ENCODE measurements at places on chromosomes 6 and 20.

DNA sequence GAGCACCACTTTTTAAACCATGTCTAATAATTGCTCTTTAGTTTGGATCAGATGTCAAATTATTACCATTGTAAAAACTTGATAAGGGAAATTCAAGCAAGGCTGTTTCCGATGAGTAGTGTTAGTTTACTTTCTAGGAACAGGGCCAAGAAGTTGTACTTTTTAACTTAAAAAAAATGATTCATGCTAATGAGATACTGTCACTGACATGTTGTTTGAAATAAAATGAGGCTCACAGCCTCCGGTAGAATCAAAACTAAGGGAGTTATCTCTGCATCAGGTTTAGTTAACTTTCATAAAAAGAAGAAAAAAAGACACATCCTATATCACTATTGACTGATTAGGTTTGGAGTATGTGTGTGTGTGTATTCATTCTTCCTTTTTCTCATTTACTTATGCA is 55.2 kb upstream of the SUPT3H start:
- DNase-seq: no peak

GRCh38 chr20:62050166-62051120 is 15.2 kb downstream of the TAF4 start:
- no peak for DNase-seq

DNA sequence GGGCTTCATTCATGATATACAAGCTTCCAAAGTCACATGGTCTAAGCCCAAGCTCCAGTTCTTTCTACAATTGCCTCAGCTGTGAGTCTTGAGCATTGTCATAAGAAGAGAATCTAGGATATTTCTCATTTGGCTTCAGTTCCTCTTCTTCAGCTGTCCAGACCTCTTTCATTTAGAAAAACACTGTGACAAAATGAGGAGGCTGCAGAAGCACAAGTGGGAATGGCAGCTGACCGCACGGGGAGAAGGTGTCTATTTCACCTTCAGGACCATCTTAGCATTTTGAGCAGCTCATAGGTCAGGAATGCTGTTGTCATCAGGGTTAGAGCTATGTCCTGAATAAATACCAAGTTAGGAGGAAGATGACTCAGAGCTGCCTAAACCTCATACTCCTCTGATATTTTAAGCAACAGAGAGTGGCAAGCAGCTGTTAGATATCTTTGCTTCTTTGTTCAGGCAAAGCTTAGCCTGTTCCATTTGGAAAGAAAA is 390.1 kb upstream of the CITED2 start:
- no peak for DNase-seq

DNA sequence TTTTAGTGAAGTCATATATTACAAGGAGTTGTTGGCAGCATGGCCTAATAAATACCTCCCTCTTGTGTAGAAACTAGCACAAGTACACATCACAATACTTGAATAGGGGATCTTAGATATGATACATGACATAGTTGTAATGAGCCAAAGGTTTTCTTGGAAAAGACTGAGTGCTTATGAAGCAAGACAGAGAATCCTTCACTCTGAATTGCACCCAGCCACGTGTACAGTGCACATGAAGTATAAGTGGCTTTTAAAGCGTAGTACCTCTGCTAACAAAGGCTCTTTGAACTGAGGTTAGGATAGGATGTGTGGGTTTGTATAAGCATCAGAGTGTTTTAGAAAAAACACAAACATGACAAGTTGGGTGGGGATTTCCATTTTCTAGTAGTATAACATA is 145.5 kb upstream of the STMND1 start:
- no peak for DNase-seq

DNA sequence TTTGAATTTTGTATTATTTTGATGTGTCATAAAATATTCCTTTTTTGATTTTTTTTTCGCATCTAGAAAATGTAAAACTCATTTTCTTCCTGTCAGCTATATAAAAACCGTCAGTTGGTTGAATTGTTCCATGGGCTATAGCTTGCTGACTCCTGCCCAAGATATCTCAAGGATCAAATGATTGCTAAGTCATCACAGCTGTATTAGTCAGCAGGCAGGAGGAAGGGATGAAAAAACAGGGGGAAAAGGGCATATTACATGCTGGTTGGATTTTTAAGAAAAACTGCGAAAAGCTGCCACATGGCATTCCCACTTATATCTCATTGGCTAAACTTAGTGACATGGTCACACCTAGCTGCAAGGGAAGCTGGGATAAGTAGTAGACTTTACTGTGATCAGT is 569.9 kb downstream of the BCKDHB start:
- DNase-seq: no peak

DNA sequence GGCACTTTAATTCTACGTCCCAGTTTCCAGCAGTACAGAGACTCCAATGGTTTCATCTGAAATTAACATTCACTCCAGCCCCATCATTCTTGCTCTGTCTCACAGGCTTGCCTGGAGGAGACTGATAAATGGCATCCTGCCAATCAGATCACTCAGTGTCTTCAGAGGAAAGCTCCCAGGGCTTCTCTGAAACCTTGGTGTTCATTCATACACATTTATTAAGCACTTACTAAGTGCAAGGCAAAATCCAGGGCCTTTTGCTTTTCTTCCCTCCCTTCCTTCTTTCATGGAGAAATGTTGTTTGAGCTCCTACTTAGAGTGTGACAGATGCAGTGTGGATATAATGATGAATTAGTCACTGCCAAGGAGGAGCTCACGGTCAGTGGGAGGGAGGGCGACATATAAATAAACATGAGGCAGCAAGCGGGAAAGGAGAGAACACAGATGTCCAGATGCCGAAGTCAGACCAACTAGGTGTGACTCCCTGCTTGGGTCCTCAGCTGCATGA is 106.7 kb upstream of the DTNBP1 start:
- no peak for DNase-seq

DNA sequence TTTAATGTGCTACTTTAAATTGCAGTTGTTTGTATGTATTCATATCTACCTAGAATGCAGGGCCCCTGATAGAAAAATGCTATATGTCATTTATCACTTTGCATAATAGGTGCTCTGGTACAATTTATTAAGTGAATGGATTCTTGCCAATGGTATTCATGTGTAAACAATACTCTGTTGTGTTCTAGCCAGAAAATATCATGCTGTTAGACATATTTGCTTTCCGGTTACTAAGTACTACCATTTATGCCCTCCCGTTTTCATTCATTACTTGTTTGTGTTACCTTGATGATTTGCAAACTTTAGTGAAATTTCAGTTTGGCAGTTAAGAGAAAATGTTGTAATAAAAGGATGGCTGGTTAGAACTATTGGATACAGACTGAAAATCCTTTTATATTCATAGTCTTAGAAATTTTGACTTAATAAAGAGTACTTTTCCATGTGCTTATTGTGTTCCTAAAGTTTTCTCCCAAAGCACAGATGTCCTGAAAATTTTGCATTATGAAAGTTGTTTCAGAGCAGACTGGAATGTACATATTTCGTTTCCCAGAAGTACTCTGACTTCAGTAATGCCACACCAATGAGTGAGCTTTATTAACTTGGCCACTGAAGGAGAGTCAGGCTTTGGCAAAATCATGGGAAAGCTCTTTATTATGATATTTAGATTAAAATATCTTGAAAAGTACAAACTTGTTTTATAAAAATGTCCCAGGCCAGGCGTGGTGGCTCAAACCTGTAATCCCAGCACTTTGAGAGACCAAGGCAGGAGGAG is 31.5 kb downstream of the RPF2 start:
- DNase-seq: no peak

- no peak for DNase-seq
These were observed 14.7 kb downstream of the CHRNA4 start for GRCh38 chr20:63346131-63347080.

DNA sequence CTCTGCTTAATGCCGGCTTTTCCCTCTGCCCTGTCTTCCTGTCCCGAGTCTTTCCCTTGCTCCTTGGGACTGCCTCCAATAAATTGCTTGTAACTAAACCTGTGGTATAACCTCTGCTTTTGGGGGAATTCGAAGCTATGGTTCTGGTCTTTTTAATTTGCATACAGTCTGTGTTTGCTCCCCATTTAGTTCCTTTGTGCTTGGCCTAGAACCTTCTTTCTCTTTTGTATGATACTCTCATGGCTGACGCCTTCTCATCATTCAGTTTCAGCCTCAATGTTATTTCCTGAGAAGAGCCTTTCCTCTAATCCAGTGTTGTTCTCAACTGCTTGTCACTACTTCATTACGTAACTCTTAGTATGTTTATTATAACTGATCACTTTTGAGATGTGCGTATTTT is 248.0 kb downstream of the PHF3 start:
- no peak for DNase-seq

- DNase-seq: no peak
These were observed 28.0 kb upstream of the TNFAIP3 start for GRCh38 chr6:137839076-137839475.

- no peak for DNase-seq
These were observed 158.3 kb downstream of the FRK start for GRCh38 chr6:115902436-115902835.

GRCh38 chr6:104639668-104640067 is 220.1 kb downstream of the HACE1 start:
- no peak for DNase-seq

GRCh38 chr6:45686841-45687569 is 309.3 kb upstream of the SUPT3H start:
- no peak for DNase-seq

DNA sequence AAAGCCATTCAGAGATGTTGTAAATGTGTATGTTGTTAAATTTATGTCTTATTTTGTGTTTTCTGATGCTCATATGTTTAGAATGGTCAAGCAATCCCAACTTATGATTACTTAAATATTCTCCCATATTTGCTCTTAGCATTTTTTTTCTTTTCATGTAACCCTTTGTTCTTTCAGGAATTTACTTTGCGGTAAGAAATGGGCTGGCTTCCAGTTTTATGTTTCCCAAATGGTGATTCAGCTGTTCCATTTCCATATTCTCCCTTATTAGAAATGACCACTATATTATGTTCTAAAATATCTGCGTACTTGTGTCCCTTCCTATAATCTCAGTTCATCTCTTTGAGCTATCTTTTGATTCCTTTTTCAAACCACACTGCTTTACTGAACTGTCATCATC is 113.7 kb downstream of the CDH26 start:
- DNase-seq: no peak

- DNase-seq: no peak
These were observed 53.6 kb downstream of the JPH2 start for GRCh38 chr20:44133424-44133823.

GRCh38 chr20:40646361-40646760 is 42.7 kb downstream of the MAFB start:
- no peak for DNase-seq

GRCh38 chr6:151284548-151285017 is 44.8 kb downstream of the AKAP12 start:
- DNase-seq: no peak

GRCh38 chr6:17820055-17820454 is 113.3 kb upstream of the NUP153 start:
- no peak for DNase-seq

DNA sequence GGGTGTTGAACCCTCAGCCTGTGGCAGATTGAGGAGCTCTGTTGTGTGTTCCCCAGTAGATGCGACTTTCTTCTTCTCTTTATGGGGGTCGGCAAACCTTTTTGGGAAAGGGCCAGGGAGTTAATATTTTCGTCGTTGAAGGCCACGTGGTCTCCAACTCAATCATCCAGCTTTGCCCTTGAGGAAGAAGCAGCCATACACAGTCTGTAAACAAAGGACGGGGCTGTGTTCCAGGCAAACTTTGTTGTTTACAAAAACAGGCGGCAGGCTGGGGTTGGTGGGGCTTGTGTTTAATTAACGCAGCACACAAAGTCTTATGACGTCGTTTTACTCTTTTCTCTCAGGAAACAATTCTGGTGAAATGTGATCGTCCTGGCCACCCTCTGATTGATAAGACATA is 20.2 kb downstream of the KIF25 start:
- no peak for DNase-seq

- no peak for DNase-seq
These were observed 22.4 kb downstream of the SYNCRIP start for GRCh38 chr6:85620308-85620707.

DNA sequence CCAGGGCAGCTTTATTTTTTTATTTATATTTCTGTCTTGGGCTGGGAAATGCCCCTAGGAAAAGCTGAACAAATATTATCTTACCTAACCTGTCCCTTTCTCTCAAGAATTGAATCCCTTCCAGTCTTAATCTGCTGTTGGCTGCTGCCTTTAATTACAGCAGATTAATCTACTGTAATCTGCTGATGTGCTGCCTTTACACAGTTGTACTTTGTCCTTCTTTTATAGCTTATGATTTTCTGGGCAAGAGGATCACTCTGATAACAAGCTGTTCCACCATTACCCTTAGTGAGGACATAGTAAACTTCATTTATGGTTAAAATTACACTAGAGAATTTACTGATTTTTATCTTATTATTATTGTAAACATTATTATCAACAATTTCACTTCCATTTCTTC is 234.5 kb upstream of the MAN1A1 start:
- no peak for DNase-seq

DNA sequence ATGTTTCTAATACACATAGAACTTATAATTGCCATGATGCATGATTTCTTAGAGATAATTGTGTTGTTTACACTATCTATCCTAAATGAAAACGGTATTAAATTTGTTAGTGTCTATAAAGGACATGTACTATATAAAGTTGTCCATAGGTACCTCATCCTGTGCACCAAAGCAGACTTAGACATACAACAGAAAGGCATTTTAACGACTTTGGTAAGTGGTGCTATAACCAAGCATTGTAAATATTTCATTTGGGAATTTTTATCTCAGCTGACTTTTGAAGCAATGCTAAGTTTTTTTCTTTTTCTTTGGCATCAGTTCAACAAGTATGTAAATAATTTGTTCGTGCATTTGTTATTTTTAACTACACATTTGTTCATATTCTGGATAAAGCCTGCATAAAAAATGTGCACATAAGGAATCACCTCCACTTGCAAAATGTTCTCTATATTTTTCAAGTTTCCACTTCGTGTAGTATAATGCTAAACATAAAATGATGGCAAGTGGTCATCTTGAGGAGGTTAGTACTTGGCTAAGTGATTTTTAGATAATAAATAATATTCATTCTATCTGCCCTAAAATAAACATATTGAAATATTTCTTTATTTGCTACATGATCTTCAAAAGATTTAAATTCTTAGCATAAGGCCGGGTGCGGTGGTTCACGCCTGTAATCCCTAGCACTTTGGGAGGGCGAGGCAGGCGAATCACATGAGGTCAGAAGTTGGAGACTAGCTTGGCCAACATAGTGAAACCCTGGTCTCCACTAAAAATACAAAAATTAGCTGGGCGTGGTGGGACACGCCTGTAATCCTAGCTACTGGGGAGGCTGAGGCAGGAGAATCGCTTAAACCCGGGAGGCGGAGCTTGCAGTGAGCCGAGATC is 6.3 kb upstream of the GJA1 start:
- no peak for DNase-seq

GRCh38 chr6:90537723-90538258 is 49.1 kb downstream of the MAP3K7 start:
- no peak for DNase-seq

GRCh38 chr20:56249244-56249955 is 868 bp downstream of the MC3R start:
- DNase-seq: no peak

GRCh38 chr6:108690326-108691049 is 129.8 kb downstream of the FOXO3 start:
- DNase-seq: no peak

DNA sequence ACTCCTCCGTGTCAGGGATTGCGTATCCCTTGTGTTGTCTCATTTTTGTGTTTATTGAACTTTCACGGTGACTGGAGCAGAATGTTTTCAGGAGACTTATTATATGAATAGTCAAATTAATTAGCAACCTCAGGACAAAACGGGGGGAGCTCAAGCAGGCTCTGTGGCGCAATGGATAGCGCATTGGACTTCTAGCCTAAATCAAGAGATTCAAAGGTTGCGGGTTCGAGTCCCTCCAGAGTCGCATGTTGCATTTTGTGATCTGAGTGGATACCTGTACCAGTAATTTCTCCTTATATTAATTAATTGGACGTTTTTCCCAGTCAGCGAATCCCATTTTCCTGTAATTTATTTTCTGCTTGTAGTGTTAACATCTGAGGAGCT is 89.1 kb upstream of the ZNF184 start:
- no peak for DNase-seq

Data from activated naive CD4-positive, alpha-beta T cell (primary cell).